ENCODE measurements at places on chromosomes 5 and 9.

DNA sequence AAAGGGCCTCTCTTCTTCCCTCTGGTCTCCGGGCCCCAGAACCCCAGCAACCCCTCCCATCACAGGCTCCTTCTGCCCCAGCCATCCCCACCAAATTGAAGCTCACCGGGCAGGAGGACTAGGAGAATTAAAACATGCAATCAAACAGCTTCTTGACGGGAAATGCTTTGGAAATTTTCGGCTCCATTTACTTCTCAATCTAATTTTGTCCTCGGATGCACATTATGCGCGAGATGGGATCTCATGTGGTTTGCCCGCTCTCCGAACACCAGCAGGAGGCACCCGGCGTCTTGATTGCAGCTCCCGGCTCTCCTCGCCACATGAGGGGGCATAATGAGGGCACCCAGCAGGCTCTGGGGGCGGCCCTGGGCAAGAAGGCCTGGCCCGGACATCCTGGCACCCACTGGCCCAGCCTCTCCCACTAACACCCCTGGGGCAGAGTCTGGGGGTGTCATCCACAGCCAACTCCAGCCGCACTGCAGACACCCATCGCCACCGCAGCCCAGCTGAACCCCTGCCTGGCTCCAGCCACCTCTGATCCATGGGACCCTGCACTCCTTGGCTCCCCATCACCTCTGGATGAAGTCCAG lies 135.5 kb downstream of the PAX5 start:
- DNase-seq = no peak

GRCh38 chr5:155794795-155795194 lies 532.2 kb upstream of the SGCD start:
- no peak for DNase-seq

- DNase-seq = no peak
Measured at GRCh38 chr5:10030219-10030831, 219.4 kb downstream of the ATPSCKMT start.

- no peak for DNase-seq
Measured at GRCh38 chr5:25944786-25945185, 1093.6 kb downstream of the CDH9 start.

DNA sequence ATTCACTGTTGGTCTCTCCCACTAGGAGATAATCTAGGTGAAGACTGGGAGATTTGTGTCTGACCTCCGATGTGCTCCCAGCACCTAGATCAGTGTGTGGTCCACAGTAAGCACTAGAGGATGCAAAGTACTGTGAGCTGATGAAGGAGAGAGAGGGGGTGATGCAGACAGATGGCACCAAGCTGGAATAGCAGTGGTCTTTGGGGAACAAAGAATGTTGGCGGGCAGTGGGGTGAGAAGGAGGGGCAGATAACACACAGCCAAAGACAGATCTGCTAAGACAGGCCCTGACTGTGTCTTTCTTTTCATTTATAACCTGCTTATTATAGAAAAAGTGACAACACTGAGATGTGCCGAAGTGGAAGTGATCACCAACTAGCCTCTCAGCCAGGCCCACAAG lies 37.5 kb downstream of the ERGIC1 start:
- no peak for DNase-seq

GRCh38 chr9:97675655-97676054 lies 21.5 kb downstream of the XPA start:
- no peak for DNase-seq

GRCh38 chr9:97908705-97909104 lies 13.6 kb downstream of the TRMO start:
- no peak for DNase-seq

DNA sequence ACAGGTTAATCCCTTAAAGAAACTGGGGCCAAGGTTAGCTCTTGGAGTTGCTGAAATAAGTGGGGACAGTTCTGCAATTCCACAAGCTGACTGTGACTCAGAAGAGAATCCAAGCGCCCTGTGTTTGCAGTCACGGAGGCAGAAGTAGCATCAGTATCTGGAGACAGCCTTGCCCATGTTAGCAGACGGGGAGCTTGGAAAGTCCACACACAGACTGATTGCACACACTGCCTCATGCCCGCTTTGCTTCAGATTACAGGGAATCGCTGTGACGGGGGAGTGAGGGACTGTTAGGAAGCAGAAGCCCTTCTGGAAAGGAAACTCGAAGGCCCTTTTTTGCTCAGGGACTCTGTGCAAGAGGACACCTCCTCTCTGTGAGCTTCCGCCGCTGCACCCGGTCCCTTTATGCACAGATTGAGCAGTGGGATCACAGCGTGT lies 30.9 kb upstream of the PPP1R26 start:
- DNase-seq = no peak

DNA sequence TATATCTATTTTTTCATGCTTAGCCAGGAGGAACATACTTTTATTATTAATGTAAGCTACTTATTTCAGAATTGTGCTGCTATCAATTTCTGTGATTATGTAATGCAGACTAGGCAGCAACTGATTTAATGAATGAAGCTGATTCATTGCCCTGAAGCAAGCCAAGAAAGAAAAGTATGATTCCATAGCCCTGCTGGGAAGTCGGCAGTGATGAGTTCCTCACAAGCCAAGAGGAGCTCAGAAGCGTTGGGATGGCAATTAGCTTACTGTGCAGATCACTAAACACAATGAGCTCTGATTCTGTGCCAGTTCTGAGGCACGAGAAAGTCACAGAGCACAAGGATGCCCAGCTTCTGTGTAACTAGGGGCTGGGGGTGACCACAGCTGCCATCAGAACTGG lies 254.3 kb upstream of the KLF9 start:
- no peak for DNase-seq

DNA sequence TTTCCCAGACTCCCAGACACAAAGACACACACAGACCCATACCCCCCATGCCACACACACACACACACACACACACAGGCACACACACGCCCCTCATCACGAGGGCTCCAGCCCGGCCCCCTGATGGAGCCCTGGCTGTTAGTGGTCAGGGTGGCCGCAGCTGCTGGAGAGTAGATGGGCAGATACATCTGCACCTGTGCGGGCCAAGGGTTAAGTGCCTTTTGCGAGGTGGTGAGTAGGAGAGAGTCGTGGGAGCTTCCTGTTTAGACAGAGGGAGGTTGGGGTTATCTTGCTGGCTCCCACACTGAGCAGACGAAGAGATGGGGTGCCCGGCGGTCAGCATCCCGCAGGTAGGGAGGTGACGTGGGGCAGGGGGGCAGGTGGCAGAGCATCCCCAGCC lies 8.2 kb downstream of the PRRX2 start:
- no peak for DNase-seq

- no peak for DNase-seq
Measured at GRCh38 chr5:83299353-83299752, 172.2 kb upstream of the VCAN start.

GRCh38 chr5:58451732-58452565 lies 7.9 kb downstream of the PLK2 start:
- DNase-seq = no peak

GRCh38 chr5:50439221-50439620 lies 1.9 kb downstream of the EMB start:
- DNase-seq = no peak

Data from left renal cortex interstitium (tissue), 4 donors.